ENCODE measurements at places on chromosomes 4 and X. TPM values are rescaled to one million over a fixed set of nuclear protein-coding genes. Genes with fewer than 3 reads are reported as not detected.

- H3K27me3 ChIP-seq, result peaks cover 4% of the 10 kb centered on the region
- H3K4me1 ChIP-seq, result no peaks in the 10 kb centered on the region
- DNase-seq, result no peak
- H3K27ac ChIP-seq, result no peak overlapping the region
- H3K4me3 ChIP-seq, result no peak overlapping the region
These were observed 64.5 kb downstream of the TEC start for GRCh38 chr4:48205107-48205506.

GRCh38 chr4:6134612-6135220 is 65.6 kb downstream of the JAKMIP1 start:
- H3K27ac ChIP-seq, result no peak overlapping the region
- H3K4me1 ChIP-seq, result peaks cover 8% of the 10 kb centered on the region
- H3K36me3 ChIP-seq, result no peaks in the 10 kb centered on the region
- H3K27me3 ChIP-seq, result no peaks in the 10 kb centered on the region
- H3K4me3 ChIP-seq, result no peak overlapping the region

- no peaks in the 10 kb centered on the region for H3K4me1 ChIP-seq
- no peak for DNase-seq
- no peaks in the 10 kb centered on the region for H3K36me3 ChIP-seq
- H3K27ac ChIP-seq, result no peak overlapping the region
These were observed 370.0 kb downstream of the GPAT3 start for GRCh38 chr4:83905952-83906351.

GRCh38 chr4:23613782-23614181 is 276.1 kb downstream of the PPARGC1A start:
- no peak overlapping the region for H3K4me3 ChIP-seq
- H3K27ac ChIP-seq, result no peak overlapping the region
- H3K36me3 ChIP-seq, result no peaks in the 10 kb centered on the region
- DNase-seq, result no peak

DNA sequence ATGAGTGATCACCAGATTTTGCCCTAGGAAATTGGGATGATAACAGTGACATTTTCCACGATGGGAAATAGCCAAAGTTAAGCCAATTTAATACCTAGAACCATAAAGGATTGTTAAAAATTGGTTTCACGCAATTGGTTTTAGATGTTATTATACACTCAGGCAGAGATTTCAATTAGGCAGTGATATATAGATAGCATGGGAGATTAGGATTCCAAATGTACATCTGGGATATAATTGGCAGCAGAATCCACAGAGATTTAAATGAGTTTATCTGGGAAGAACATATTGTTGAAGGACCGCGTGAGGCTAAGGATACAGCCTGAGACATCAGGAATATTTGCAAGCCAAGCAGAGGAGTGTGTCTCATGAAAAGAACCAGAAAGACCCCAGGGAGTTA is 351.6 kb downstream of the GPM6A start:
- H3K27ac ChIP-seq, result no peak overlapping the region
- H3K36me3 ChIP-seq, result no peaks in the 10 kb centered on the region
- no peaks in the 10 kb centered on the region for H3K27me3 ChIP-seq
- H3K4me3 ChIP-seq, result no peak overlapping the region

DNA sequence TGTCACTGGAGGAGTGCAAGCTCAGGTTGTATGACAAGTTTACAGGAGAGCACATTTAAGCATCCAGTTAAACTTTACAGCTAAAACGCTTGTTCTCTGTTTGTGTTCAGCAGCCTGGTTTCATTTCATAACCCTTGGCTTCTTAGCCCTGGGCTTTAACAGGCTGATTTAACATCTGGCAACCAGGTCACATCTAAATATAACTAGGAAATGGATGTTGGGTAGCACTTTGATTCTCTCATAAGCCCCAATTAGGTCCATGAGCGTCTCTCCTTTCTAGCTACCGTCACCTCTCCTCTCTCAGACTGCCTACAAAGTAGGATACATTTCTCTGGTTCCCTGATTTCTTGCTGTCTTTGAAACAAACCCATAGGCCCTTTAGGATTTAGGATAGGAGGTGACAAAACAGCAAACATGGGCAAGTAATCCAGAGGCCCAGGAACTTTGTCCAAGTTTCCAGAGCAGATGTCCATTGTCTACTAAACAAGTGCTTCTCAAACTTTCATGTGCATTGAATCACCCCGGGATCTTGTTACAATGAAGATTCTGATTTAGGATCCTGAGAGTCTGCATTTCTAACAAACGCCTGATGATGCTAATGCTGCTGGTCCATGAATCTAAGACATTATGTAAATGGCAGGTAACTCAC is 22.5 kb downstream of the OTUD6A start:
- DNase-seq, result no peak
- H3K4me1 ChIP-seq, result no peaks in the 10 kb centered on the region
- no peaks in the 10 kb centered on the region for H3K36me3 ChIP-seq
- H3K27me3 ChIP-seq, result no peaks in the 10 kb centered on the region

- H3K4me1 ChIP-seq, result peaks cover 40% of the 10 kb centered on the region
- no peak for DNase-seq
- H3K36me3 ChIP-seq, result no peaks in the 10 kb centered on the region
- no peak overlapping the region for H3K4me3 ChIP-seq
These were observed 508.7 kb upstream of the DIPK2B start for GRCh38 chrX:45709381-45709780.

DNA sequence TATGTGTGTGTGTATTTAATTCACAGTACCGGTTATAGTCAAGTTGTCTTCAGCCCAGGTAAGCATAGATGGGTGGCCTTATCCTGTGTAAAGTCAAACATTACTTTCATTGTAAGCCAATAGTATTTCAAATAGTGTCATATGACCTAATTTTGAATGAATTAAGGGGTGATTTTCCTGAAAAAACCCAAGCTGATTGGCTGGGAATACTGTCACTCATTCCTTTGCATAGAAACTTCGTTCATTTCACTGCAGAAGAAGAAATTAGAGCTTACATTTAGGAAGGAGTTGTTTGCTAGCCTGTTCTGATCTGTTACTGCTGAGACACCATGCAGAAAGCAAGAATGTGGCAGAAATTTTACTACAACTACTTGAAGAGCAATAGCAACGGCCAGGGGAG is 45.4 kb downstream of the SMARCAD1 start:
- H3K36me3 ChIP-seq, result peaks cover 35% of the 10 kb centered on the region
- peaks cover 10% of the 10 kb centered on the region for H3K4me1 ChIP-seq
- H3K27me3 ChIP-seq, result no peaks in the 10 kb centered on the region

DNA sequence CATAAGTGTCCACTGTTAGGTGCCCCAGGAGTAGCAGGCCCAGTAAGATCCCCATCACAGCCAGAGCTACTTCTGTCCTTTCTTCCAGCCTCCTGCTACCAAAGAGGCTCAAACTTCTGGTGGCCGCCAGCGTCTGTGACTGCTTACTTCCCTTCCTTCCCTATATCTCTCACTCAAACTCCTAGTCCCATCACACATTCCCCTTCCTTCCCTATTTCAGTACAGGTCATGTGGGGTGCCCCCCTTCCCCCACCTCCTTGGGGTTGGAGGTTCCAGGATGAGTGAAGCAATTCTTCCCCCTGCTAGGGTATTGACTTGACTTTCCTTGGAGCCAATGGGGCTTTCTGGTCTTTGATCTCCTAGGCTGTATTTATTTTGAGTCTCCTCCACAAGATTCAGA is at the start of gene VSIG4:
Gene VSIG4 (minus strand): TSS at position 137 of the 400 bp plus-strand sequence. CDS start 82 bp downstream, at position 55.
- peaks cover 1% of the 10 kb centered on the region for H3K4me1 ChIP-seq
- H3K27me3 ChIP-seq, result no peaks in the 10 kb centered on the region
- H3K4me3 ChIP-seq, result no peak within 1 kb of the TSS
- no peak for DNase-seq
- H3K27ac ChIP-seq, result no peak within 1 kb of the TSS

RHOXF1 gene
- not detected for total RNA-seq

HTR2C gene
- total RNA-seq, result not detected

MAGEA2 gene
- total RNA-seq, result not detected

MORF4L2 gene
- 191 TPM for total RNA-seq
